Thyroid gland (tissue), 4 donors: ENCODE measurements at places on chromosomes 2 and 18.

DNA sequence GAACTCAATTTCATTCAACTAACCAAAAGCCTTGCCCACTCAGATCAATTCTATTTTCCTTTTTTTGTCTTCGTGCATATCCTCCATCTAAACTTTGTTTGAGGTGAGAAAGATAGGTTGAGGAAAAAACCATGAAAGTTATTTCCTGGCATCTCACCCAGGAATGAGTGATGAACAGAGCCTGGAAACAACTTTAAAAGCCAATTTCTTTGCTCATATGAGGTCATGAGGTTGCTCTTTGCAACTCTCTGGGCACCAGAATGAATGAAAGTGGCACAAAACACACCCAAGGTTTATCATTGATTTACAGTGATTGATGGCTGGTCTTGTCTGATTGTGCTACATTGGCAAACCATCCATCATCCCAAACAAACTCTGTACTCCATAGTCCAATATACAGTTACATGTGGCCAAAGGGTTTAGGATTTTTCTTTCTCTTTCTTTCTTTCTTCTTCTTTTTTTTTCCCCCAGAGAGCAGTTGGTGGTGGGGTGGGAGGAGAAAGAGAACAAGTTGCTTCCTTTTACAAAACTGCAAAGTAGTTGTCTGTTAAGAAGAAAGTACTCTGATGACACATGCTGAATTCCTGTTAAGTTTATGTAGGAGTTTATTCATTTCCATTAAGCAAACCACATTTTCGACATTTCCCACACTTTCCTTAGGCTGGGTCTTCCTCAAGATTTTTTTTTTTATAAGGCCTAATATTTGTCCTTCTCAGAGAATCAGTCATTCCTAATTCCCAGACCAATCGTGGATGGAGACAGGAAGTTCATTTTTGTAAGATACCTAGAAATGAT is 575.9 kb upstream of the ZEB2 start:
- DNase-seq: no peak

DNA sequence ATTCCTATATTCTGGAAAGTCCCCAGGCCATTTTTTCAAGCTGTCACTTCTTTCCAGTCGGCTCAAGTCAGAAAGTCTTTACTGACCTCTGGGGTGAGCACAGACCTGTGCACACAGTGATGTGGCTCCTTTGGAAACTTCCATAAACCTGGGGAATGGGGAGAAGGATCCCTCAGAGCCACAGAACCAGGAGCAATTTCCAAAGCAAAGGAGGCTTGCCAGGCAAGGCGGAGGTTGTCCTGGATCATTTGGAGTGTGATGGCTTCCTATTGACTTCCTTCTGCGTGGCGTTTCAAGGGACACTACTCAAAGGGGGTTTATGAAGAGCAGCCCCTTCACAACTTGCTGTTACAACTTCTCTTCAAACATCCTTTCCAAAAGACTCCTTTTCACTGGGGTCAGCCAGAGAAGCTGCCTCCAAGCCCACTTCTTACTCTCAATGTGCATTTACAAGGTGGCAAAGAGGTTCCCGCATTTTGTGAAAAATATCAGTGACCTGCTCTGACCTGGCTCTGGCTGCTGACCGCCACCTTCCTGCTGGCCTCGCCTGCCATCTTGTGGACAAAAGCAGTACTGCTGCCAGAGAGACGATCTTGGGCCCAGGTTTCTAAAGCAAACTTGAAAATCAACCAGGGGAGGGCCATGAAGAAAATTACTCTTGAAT is 18.2 kb upstream of the TMEM247 start:
- peak; percentile 81 for DNase-seq

DNA sequence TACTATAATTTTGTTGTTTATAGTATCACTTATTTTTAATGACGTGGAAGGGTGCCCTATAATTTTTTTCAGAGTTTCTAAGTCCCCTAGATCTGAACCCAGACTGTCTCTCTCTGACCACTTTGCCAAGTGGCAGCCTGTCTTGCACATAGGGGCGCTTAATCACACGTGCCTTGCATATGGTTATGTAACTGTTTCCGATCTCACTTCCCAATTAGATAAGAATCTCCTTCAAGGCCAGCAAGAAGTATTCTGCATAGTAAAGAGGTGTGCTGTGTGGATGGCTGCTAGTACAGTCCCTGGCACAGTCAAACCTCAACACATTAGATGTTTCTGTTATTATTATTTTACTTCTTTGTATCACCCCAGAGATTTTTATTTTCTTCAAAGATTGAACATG is 197.8 kb upstream of the SIX2 start:
- no peak for DNase-seq

- no peak for DNase-seq
These were observed 13.9 kb downstream of the FN1 start for GRCh38 chr2:215421859-215422461.

GRCh38 chr2:241568726-241569125 is 10.2 kb downstream of the BOK start:
- no peak for DNase-seq

DNA sequence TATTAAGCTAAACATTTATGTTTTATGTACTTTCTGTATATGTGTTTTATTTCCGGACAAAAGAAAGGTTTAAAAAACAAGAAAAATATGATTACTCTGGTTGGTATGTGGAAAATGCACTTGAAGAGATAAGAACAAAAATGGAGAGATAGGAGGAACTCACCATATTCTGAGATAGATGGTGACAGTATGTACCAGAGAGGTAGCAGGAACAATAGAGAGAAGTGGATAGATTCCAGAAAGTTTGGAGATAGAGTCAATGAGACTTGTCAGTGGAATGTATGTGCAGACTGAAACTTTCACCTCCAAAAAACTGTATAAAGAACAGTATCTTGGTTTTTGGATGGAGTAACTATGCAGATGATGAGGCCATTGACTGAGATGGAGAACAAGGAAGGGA is 105.6 kb upstream of the FSHR start:
- DNase-seq: no peak

DNA sequence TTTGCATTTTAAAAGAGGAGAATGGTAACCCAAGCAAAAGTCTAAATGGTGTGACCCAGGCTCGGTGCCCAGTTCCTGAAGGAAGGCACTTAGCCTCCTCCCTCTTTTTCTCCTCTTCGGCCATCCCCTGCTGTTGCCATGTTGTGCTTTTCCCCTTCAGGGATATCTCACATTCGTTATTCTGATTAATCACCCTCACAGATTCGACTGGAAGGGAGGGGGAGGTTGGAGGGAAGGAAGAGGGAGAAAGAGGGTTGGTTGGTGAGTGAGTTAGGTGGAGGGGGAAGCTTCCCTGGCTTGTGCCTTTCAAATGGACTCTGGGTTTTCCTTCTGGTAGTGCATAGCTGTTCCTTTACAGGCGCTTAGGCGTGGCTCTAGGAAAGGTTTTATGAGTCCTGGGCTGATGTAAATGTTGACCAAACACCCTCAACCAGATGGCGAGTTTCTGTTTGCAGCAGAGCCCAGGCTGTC is 39.0 kb upstream of the LYPD6B start:
- no peak for DNase-seq

DNA sequence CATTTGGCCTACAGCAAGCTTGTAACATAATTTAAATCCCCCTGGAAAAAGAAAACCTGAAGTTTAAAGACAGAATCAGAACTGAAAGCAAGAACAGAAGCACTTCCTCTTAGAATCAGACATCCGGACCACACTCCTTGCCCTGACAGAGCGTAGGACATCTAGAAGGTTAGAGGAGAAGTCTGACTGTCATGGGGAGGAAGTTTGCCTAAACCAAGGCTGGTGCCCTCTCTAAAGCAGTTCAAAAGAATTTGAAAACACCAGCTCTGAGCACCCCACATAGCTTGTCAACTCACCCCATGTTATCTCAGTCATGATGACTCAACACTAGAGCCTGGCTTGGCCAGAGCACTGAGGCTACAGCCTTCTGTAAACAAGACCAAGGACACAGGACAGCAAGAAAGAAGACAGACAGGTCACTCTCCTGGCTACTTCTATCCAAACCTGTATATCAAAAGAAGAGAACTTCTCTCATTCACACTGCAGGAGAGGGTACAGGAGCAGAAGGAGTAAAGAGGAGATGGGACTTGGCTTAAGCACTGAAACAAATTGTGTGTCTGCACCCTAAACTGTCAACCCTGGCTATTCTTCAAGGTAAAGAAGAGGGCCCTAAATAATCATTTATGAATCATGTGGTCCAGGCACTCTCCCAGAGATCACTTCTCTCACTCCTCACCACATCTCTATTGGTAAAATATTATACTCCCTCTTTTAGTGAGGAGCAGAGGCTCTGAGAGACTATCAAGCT is 198.6 kb downstream of the MEMO1 start:
- no peak for DNase-seq

DNA sequence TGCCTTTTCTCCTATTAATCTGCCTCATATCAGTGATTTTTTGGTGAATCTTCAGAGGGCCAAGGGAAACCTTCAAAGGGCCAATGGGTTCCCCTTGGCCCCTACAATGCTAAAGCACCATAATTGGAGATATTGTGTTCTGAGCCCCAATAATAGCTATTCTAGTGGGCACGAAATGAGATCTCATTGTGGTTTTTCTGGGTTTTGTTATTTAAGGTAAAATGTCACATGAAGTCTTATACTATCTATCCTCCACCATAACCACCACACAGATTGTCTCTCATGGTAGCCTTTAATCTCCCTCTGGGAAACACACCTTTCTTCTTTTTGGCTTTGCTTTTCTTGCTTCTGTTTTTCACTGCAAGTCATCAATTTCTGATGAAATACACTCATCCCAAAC is 152.8 kb downstream of the B3GNT2 start:
- DNase-seq: no peak

- DNase-seq: peak; percentile 72
These were observed 79.4 kb upstream of the ASB18 start for GRCh38 chr2:236343400-236344161.

DNA sequence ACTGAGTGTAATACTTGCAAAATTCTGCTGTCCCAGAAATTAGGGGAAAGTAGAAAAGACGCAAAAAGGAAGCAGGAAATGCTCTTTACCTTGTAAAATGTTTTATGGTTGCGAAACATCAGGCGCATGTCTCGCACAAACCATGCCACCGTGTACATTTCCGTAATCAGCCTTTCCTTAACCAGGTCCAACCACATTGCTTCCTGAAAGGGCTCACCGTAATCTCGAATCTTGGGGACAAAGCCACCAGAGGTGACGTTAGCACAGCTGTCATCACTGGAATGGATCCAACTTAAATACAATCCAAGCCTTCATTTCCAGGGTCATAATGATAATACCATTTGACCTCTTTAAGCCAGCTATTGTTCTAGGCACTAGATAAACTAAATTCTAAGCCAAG is 49.3 kb downstream of the SP110 start:
- no peak for DNase-seq

- no peak for DNase-seq
These were observed 7.4 kb downstream of the IL1R2 start for GRCh38 chr2:101998896-101999789.

DNA sequence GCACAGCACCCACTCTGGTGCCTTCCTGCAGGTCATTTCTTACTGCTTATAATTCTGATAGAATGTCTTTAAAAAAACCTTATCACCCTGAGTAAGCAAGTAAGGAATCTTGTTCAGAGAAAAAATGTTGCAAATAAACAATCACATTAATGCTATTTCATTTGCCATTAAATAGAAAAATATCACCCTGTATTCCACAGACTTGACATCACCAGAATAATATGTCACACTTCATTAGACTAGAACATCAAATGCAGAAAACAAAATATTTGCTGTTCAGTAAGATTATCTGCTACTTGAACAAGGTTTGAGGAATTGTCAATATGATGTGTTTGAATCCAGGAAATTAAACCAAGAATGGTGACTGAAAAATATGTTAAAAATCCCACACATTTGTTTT is 236.6 kb upstream of the MMADHC start:
- DNase-seq: no peak

DNA sequence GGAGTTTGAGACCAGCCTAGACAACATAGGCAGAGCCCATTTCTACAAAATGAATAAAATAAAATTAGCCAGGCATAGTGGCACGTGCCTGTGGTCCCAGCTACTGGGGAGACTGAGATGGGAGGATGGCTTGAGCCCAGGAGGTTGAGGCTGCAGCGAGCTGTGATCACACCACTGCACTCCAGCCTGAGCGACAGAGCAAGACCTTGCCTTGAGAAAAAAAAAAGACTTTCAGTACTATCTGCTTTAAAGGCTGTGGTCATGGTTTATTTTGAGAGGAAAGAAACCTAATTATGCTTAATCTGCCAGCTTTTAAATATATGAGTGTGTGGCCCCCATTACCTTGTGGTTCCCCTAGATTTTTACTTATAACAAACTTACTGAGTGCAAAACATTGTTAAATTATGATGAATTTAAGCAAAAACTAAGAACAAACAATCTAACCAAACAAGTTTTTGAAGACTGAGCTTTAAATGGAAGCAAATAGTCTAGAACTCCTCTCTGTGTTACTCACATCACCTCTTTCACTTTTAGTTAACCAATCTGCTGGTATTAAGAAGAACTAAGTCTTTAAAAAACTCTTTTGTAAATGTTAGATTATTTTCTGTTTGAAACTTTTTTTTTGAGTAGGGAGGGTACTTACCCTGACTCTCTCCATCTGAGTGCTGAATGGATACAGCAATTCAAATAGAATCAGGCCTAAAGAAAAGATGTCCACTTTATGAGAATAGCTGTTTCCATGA is 65.4 kb downstream of the EIF2AK3 start:
- DNase-seq: no peak

- DNase-seq: no peak
These were observed 8.0 kb upstream of the TMEM214 start for GRCh38 chr2:27024812-27025211.

DNA sequence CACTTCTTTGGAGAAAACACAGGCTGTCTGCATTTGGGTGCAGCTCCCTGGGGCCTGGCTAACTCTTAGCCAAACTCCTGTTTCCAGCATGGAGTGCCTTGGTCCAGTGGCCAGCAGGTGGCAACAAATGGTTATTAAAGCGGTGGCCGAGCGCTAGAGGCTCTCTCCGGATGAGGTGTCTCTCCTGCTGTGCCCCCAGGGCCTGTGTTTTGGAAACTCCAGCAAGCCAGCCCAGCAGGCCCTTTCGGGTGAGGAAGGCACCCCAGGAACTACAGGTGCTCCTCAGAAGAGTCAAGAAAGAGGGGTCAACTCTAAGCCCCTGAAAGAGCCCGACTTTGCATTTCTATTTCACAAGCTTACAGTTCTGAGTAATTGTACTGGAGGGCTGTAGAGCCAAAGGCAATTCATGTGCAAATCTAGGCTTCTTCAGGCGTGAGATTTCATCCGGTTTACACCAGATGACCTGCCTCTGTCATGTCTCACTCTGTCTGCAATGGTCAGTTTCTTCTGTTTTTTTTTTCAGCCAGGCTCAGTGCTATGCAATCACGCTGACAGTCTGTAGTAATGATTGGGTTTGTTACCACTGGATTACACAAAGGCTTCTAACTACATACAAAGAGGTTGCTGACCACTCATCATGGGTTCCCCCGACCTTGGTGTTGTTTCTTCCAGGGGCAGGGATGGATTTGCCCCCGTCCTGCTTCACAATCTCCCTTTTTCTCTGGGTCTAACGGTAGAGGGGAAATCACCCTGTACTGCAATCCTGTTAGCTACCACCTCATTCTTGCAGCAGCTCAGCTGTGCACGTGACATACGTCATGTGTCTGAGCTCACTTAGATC is 7.6 kb upstream of the CHRNA1 start:
- DNase-seq: peak; percentile 83

GRCh38 chr18:57002627-57003026 is 144.3 kb upstream of the BOD1L2 start:
- DNase-seq: no peak

- no peak for DNase-seq
These were observed 958.8 kb upstream of the TMEFF2 start for GRCh38 chr2:193153576-193153975.
